ENCODE measurements at places on chromosomes 5 and 9.

- no peak for DNase-seq
Observed at GRCh38 chr5:153504726-153505125, 14.3 kb downstream of the GRIA1 start.

- DNase-seq: no peak
Observed at GRCh38 chr9:134376386-134377142, 50.3 kb downstream of the RXRA start.

DNA sequence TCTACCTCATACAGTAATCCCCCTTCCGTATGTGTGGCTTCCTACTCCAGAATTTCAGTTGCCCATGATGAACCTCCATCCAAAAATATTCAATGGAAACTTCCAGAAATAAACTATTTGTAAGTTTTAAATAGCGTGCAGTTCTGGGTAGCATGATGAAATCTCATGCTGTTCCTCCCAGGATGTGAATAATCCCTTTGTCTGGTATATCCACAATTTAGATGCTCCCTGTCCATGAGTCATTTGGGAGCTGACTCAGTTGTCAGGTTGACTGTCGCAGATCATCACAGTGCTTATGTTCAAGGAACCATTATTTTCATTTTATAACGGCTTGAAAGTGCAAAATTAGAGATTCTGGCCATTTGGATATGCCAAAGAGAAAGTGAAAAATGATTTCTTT, 290.1 kb upstream of the CDH9 start:
- no peak for DNase-seq

GRCh38 chr5:15538516-15538915, 38.5 kb downstream of the FBXL7 start:
- no peak for DNase-seq

DNA sequence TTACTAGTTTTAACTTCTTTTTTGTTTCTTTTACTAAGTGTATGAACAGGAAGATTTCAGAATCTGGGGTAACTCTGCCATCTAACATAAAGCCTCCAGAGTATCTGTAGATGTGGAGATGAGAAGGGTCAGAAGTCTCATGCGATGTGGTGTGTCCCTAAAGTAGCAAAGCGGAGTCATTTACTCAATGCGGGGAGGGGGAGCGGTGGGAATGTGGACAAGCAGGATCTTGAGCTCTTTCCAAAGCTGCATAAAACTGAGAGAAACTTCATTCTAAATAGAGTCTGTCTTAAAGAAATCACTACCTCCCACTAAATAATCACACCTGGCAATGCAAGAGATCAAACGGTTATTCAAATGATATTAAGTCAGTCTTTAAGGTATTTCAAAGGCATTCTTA, 92.4 kb downstream of the MED27 start:
- no peak for DNase-seq

- DNase-seq: no peak
Observed at GRCh38 chr5:138240650-138241385, 27.7 kb upstream of the CDC23 start.

GRCh38 chr5:119105971-119106370, 35.1 kb downstream of the DMXL1 start:
- DNase-seq: no peak

DNA sequence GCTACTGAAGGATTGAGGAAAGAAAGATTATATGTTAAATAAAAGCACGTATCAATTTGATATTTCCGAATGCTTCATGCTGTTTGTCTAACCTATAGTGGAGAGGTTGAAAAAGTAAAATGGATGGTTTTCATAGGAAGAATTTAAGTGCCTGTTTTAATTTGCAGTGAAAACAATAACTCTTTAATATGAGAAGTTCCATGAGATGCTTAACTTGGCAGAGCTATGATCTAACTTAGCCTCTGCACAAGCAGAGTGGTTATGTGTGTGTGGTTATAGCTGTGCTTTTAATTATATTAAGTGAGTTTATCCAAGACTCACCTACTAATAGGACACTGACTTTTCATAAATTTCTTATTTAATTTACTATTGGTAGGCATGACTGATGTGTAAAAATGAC, 57.4 kb downstream of the AOPEP start:
- DNase-seq: no peak

DNA sequence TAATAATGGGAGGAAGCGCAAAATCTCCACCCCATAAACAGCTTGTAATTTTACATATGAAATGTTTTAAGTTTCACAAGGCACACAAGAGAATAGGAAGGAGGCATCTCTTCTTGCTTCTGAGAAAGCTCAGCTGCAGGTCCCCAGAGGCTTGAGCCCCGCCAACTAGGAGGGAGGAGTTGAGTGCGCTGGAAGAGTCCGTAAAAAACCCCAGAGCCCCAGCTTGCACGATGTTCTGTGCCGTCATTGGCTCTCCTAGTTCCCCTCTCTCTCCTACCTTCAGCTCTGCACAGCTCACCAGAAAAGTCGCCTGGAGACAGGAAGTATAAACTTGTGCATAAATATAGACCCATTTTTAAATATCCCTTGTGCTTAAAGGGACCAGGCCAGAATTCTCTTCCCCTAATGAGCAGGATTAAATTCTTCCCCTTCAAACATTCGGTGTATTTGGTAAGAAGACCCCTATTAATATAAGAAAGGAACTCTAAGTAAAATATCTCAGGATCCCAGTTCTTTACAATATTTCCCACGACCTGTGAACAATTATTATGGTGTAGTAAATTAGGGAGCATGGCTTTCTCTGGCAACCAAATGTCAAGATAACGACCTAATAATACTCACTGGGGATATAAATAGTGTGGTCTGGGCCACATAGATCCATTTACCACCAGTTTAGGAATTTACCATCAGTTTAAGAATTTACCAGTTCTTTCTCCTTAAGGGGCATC, 13.7 kb downstream of the GLRX start:
- DNase-seq: no peak

DNA sequence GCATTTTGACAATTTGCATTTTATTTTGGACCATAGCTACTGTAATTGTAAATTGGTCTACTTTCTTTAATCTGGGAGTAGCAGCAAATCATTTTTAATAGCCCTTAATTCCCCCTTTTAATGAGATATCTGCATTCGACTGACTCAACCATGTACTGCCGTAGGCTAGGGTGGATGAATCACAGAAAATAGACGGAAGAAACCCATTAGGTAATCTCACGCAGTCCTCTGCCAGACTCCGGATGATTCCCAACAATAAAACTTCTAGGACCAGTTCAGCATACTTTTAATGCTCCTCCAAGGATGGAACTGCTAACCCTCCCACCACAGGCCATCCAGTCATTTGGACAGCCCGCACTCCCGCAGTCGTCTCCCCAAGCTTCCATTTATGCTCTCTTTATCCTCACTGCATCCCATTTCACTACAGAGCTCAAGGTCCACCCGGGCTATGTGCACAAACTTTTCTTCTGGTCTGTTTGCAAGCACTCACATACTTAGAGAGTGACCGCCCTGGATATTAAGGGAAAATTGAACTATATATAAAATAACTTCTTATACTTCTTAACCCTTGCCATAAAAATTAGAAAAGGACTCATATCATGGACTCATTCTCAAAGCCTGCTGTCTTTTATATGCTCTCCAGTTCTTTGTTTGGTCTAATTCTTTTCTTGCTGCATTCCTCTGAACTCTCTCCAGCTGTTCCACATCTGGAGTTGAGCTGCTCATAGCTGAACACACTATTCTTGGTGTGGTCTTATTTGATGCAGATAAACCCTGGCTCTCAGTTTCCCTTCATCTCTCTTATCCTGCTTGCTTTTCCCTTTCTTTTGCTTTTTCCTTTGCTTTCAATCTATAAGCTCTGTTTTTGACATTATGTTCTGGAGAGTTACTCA, 326.6 kb downstream of the ARL15 start:
- no peak for DNase-seq

- no peak for DNase-seq
Observed at GRCh38 chr9:93456504-93456903, 3.1 kb upstream of the FAM120AOS start.

DNA sequence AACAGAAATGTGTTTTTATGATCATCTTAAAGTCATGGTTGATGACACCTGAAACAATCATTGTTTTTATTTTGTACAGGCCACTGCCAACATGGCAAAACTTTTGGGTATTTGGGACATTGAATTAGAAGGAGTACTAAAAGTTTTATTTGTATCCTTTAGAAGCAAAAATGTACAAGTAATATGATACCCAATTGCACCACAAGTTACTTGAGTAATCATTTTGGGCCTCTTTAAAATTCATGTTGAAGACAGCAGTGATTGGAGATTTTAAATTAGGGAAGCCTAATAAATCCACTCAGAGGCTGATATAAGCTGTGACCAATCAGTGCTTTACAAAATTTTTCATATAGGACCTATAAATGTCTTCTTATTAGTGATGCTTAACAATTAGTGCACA, 212.9 kb downstream of the MARCHF11 start:
- DNase-seq: no peak

- DNase-seq: no peak
Observed at GRCh38 chr9:70618784-70619183, 204.3 kb upstream of the KLF9 start.

DNA sequence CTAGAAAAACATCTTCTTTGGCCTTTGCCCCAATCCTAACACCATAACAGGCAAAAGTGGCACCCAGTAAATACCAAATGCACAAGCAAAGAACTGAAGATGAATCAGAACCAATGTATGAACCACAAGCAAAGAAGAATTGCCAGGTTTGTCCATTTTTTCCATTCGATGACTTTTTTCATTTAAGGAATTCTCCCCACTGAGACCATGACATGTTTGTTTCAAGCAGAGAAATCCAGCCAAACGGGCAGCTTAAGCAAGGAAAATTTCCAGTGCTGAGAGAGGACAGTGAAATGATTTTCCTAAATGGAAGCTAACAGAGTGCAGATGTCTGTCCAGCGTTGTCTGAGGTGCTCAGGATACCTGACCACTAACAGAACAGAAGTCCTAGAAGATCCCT, 203.7 kb downstream of the ADAMTS12 start:
- DNase-seq: no peak

DNA sequence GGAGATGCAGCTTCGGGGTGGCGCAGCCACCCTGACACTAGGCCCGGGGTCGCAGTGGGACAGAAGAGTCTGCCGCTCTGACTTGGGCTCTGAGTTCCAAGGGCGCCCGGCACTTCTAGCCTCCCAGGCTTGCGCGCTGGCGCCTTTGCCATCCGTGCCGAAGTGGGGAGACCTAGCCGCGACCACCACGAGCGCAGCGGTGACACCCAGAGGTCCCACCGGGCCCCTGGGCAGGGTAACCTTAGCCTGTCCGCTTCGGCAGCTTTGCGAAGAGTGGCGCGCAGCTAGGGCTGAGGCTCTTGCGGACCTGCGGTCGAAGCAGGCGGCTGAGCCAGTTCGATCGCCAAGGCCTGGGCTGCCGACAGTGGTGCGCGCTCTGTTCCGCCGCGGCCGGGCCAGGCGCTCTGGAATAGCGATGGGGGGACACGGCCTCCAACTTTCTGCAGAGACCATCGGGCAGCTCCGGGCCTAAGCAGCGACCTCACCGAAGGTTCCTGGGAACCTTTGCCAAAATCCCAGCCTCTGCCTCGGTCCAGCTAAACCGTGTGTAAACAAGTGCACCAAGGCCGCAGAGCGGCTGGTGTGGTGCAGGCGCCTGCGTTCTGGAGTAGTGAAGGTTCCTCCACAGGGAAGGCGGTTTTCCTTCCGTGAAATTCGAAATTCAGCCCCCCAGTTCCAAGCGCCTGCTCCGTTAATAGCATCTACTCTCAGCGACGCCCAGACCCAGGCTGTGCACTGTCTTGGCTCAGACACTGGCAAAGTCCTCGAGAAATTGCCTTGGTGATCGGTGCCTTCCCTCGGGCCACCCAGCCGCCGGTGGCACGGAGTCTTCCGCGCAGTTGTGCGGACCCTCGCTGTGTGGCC, 7.4 kb downstream of the TLX3 start:
- no peak for DNase-seq

- no peak for DNase-seq
Observed at GRCh38 chr9:127865645-127866464, 11.4 kb upstream of the ENG start.

DNA sequence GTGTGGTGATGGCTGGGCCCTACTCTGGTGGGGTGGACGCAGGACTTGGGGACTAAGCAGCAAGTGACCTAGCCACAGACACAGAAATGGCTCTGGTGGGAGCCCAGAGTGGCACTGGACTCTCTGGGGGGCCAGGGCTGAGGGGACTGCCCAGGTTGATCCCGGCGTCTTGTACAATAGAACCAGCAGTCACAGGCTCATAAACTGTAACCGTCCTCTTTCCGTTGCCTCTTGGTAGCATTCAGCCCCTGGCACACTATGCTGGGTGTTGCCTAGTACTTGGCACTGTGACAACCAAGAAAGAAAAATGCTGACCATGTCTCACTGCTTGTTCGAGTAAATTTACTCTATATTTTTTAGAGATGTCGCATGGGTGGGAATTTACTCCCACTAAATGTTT, 80.5 kb downstream of the DAB2IP start:
- no peak for DNase-seq

GRCh38 chr5:72009280-72009679, 98.0 kb upstream of the MAP1B start:
- DNase-seq: no peak

DNA sequence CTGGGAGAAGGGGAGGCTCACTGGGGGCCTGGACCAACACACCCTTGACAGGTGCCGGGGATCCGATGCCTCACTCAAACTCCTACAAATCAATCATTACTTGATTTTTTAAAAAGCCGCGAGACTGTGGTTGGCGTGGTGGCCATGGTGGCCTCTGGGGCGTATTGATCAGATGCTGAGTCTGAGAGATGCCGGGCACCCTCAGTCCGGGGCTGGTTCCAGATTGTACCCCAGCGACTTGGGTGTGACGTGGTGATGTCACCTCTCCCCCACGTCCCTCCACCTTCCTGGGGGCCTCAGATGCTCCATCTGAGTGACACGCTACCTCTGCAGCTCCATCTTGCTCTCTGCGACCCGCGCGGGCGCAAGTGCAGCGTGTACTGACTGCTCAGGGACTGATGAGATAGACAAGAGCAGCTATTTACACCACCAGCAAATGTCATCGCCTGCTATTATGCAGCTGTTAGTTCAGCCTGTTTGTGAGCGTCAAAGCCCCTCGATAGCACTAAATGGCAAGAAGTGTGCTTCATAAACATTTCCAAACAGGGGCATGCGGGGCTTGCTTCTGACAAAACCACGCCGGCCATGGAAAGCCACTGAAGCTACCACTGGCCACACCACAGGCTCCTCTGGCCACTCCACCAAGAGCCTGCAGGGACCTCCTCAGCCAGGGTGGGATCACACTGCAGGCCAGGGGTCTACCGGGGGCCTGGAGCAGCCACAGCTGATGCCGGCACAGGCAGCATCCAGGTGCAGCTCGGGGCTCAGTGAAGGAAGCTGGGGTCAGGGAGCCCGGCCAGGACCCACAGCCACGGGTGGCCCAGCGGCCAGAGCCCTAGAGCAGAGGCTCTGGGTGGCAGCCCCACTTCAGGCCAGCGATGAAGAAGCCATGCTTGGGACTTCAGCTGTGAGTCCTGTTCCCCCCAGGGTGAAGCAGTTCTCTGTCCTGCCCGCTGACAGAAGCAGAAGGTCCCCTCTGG, 50.1 kb downstream of the SLC6A3 start:
- DNase-seq: no peak

All from iPS DF 6.9 (cell line).